ENCODE measurements at places on chromosomes 5 and 9.

DNA sequence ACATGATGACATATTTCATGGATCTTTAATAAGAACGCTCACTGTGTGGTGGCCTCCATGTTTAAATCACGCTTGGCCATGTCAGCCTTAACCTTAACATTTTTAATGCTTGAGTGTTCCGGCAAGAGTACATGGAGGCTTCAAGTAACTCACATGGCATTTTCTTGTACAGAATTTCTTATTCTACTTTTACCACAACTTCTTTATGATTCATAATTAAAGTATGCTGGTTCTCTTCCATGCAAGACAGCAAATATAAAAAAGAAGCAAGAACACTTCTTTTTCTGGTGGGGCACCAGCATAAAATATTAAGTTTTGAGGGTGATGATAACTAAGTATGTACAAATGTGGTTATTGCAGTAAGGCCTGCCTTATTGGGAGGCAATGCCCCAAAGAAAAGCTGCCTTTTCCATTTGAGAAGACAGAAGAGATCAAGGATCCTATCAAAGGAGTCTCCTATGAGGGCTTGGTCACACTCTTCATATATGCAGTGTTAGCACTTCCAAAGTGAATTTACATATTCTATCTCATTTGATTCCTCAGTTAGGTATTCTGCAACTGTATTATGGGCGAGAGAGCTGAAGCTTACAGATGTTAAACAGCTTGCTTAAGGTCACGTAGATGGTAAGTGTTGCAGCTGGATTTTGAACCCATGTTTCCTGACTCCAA is 382.7 kb upstream of the MEF2C start:
- DNase-seq: no peak

DNA sequence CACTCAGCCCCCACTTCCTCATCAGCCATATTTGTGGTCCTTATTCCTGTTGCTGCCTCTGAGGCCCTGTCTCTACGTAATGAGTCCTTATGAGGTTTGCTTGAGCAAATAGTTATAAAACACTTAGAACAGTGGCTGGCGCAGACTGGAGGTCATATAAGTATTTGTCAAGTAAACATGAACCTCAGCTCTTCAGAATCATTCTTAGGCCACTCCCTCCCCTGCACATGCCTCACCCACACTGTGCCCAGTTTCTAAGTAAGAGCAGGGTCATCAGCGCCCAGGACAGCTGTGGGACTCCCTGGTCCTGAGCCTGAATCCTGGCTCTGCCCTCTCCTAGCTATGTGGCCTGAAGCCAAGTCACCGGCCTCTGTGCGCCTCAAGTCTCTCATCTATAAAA is 4.0 kb downstream of the ST6GALNAC4 start:
- no peak for DNase-seq

DNA sequence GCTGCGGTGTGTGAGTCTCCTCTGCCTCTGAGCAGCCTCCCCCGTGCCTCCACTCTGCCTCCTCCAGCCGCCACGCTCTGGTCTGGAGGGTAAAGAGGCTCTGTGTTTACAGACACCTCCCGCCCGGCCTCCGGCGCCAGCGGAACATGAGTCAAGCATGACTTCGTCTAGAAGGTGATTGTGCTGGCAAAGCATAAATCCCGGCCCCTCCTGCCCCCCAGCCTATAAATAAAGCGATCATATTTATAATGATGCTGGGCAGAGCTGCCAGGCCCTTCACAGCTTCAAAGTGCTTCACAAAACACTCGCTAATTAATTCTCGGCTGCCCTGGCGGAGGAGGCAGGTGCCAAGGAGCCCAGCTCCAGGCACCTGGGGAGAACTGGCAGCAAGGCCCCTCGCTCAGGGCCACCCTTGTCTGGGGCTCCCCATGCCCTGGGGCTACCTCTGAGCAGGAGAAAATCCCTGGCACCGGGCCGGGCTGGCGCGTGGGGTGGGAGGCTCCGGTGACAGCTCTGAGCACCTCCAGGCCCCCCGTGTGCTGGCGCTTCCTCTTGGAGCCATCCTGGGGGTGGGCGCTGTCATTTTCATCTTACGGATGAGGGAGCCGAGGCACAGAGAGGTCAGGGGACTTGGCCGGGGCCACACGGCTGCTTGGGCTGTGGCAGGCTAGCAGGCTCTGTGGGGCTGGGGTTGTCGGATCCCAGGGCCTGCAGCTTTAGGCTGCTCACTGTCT is 87.8 kb downstream of the RXRA start:
- peak; percentile 74 for DNase-seq

GRCh38 chr9:20356403-20357036 is 265.8 kb downstream of the MLLT3 start:
- DNase-seq: peak; percentile 69

- DNase-seq: no peak
Measured at GRCh38 chr9:21016701-21017491, 14.5 kb downstream of the HACD4 start.

- no peak for DNase-seq
Measured at GRCh38 chr5:102545175-102545574, 46.4 kb upstream of the SLCO6A1 start.

GRCh38 chr5:59285300-59286016 is 608.1 kb downstream of the PDE4D start:
- no peak for DNase-seq

DNA sequence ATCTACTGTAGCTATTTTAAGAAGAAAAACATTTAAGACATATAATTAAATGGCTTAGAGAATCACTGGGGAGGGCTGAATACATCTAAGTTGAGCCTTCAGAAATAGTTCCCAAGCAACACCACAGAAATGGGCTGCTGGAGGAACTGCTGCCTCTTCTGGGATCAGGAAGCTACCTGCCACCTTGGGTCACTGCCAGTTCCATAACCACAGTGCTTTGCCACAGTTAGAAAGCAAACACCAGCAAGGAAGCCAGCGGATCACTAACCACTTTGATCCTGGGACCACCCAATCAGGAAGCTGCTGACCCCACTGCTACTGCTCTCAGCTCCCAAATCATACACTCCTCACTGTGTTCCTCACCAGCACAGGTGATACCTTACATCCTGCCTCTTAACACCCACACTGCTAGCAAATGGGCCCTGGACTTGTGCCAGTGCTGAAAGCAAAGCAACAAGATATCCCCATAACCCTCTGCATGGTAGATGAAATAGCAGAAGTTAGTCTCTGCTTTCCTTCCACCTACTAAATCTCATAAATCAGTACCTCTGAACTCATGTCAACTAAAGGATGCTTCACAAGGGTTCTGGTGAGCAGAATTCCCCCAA is 346.9 kb downstream of the DEPDC1B start:
- DNase-seq: no peak

GRCh38 chr5:2388571-2388970 is 362.9 kb downstream of the IRX2 start:
- no peak for DNase-seq

- peak; percentile 64 for DNase-seq
Measured at GRCh38 chr9:129489838-129490582, 130.9 kb downstream of the C9orf50 start.

DNA sequence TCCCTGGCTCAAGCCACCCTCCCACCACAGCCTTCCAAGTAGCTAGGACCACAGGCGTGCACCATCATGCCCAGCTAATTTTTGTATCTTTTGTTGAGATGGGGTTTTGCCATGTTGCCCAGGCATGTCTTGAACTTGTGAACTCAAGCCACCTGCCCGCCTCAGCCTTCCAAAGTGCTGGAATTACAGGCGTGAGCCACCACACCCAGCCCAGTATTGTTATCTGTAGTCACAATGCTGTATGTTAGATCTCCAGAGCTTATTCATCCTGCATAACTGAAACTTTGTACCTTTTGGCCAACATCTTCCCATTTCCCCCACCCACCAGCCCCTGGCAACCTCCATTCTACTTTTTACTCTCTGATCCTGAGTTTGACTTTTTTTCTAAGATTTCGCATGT is 37.5 kb downstream of the CREBRF start:
- no peak for DNase-seq

- DNase-seq: no peak
Measured at GRCh38 chr5:165497707-165498106, 1992.3 kb downstream of the MAT2B start.

GRCh38 chr5:62168506-62169281 is 137.3 kb upstream of the KIF2A start:
- no peak for DNase-seq

GRCh38 chr9:126321742-126322141 is 4.9 kb upstream of the MVB12B start:
- no peak for DNase-seq

DNA sequence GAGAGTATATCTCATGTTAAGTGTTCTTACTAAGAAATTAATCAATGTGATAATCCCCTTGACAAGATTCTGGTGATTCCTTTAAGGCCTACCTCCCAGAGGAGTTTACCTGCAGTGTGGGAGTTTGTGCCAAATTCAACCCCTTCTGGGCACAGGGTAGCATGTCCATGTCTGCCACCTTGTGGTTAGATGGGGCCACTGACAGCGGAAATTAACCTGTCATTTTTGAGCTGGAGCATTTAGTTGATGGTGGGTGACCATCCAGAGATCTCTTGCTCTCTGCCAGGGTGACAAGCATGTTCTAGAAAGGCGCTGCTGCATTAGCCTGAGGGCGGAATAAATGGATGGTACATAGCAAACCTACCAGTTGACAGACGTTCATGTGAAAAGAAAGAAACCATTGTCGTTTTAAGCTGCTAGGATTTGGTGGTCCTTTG is 132.2 kb downstream of the FBXO4 start:
- DNase-seq: peak; percentile 15

GRCh38 chr5:143446535-143447226 is 43.2 kb upstream of the NR3C1 start:
- no peak for DNase-seq

Data from right kidney (tissue), 9 donors.